Activated CD4-positive, alpha-beta T cell treated with anti-CD3 and anti-CD28 coated beads, Interleukin-2, amount 50 U/mL, for 24 hours (primary cell): ENCODE measurements at places on chromosomes 13 and 19.

DNA sequence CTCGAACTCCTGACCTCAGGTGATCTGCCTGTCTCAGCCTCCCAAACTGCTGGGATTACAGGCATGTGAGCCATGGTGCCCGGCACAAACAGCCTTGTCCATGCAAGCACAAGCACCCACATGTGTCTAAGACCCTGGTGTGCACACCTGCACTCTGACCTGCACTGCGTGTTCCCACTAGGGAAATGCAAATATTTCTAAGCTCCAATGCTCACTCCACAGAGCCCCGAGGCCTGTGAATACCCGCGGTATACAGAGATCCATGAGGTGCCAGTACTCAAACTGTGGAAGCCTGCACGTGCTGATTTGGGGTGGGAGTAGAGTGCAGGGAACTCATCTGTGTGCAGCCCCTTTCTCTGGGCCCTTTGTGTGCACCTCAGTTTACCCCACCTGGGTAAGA, 14.7 kb downstream of the GADD45B start:
- no peak for DNase-seq

DNA sequence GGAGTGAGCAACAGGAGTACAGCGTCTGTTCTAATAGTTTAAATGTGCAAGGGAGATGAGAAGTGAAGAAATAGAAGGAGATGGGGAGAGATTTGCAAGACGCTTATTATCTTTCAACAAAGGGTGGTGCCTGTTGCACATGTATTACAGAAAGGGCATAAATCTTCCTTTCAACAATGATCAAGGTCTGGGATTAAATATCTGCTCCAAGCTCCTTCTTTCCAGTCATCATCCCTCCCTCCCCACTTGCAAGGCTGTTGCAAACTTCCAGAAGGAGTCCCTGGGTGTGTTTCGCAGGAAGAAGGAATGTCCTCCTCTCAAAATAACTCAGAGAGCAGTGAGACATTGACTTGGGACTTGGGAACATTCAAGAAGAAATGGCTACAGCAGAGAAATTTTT, 63.5 kb upstream of the MYCBP2 start:
- DNase-seq, result no peak

DNA sequence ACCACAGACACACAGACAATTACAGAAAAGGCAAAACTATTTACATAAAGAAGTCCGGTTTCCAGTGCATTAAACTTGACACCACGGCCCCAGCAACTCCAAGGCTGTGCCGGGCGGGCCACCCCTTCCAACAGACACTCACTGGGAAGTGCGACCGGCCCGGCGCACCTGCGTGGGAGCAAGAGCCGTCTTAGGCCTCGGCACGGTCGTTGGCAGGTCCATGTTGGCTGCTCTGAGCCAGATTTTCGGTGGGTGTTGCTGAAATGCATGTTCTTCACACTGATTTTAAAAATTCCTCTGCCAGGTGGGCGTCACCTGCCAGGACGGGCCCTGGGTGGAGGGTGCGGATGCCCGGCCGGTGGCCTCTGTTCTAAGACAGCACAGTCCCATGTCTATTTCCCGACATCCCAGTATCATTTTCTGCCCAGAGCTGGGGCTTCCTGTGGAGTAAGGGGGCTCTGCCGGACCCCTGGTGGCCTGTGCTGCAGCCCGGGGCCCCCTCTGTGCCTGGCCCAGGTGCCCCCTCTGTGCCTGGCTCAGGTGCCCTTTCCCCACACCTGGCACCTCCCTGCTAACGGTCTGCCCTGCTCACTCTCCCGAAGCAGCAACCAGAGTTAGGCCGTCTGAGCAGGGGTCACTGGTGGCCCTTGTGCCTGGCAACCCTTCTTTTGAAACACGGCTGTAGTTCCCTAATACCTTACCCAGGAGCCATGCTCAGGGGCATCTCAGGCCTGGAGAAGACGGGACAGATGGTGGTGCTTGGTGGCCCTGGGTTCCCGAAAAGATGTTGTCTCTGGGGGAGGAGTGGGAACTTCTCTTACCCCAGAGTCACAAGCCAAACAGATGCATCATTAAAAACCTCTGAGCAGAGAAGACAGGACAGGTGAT, 9.2 kb downstream of the TMEM255B start:
- no peak for DNase-seq

- peak; percentile 23 for DNase-seq
Measured at GRCh38 chr13:108176685-108177274, 38.6 kb downstream of the LIG4 start.

DNA sequence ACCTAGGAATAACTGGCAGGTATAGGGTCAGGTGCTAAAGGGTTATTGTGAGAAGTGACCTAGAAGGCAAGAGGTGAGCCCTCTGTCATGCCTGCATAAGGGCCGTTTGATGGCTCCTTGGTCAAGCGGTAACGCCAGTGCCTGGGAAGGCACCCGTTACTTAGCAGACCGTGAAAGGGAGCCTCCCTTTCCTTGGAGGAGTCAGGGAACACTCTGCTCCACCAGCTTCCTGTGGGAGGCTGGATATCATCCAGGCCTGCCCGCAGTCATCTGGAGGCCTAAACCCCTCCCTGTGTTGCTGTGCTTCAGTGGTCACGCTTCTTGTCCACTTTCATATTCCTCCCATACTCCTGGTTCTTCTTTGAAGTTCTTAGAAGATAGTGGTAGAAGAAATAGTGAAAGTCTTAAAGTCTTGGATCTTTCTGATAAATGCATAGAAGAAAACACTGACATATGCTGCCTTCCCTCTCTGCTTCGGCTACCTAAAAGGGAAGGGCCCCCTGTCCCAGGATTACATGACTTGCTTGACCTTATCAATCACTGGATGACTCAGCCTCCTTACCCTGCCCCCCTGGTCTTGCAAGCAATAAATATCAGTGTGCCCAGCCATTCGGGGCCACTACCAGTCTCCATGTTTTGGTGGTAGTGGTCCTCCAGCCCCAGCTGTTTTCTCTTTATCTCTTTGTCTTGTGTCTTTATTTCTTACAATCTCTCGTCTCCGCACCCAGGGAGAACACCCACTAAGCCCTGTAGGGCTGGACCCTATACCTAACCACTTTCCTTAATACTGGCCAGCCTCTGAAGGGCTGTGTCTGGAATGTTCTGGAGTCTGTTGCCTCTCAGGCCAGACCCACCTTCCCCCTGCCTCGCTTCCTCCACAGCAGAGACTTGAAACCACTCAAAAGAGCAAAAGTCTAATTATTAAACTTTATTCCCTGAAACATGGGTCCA, 16.1 kb upstream of the ABCC4 start:
- no peak for DNase-seq

GRCh38 chr13:59931621-59932020, 232.1 kb downstream of the DIAPH3 start:
- no peak for DNase-seq

DNA sequence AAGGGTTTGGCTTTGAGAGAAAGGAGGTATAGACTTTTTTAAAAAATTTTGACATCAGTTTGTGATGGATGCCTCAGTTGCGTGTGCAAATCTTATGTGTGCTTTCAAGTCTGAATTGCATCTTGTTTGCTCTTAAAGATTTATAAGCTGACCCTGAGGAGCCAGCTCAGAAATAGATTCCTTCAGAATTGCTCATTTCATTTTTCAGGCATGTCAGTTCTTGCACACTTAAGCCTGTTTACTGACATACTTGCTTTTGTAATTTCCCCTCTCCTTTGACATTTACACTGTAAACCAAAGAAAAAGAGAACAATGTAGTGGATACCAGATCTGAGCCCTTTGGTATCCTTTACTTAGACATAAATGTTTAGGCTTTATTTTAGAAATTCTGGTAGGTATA, 87.6 kb downstream of the RNF17 start:
- DNase-seq, result no peak

GRCh38 chr13:99385161-99385560, 78.0 kb upstream of the GPR183 start:
- no peak for DNase-seq

GRCh38 chr13:78035500-78035899, 116.9 kb upstream of the EDNRB start:
- DNase-seq, result no peak

- DNase-seq, result no peak
Measured at GRCh38 chr19:43525836-43526771, 897 bp downstream of the ETHE1 start.

DNA sequence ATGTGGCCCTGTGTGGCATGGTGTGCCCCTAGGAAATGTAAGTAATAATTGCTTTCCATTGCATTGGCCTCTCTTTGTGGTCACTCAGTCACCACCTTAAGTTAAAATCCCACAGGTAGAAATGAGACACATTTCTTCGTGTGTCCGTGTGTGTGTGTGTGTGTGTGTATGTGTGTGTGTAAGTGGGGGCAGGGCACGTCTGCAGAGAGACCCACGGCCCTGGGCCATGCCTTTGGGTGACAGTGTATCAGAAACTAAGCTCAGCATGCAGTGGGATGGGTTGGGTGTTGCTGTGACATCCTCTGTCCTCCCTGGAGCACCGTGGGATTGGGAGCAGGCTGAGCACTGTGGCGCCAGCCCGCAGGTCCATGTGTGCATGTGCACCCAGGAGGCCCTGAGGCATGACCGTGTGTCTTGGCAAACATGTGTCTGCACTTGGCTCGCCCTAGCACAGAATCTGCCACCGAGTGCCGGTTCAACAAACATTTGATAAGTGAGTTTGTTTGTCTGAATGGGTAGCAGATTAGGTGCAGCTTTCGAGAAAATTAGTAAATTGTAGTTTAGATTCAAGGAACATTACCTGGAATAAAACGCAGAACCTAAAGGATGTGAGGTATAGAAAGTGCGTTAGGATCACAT, 91.8 kb downstream of the WTIP start:
- DNase-seq, result no peak

- DNase-seq, result no peak
Measured at GRCh38 chr13:106755542-106755941, 187.6 kb upstream of the ARGLU1 start.

- DNase-seq, result no peak
Measured at GRCh38 chr13:37870895-37871550, 1.5 kb upstream of the TRPC4 start.

- peak; percentile 92 for DNase-seq
Measured at GRCh38 chr19:15379083-15379998, at the start of gene AKAP8. AKAP8 (minus strand) TSS chr19:15379787; CDS start chr19:15379731, 56 bp downstream.

- no peak for DNase-seq
Measured at GRCh38 chr13:31096654-31097302, 64.9 kb downstream of the HSPH1 start.

- DNase-seq, result no peak
Measured at GRCh38 chr13:59112221-59112718, 1051.5 kb downstream of the DIAPH3 start.

DNA sequence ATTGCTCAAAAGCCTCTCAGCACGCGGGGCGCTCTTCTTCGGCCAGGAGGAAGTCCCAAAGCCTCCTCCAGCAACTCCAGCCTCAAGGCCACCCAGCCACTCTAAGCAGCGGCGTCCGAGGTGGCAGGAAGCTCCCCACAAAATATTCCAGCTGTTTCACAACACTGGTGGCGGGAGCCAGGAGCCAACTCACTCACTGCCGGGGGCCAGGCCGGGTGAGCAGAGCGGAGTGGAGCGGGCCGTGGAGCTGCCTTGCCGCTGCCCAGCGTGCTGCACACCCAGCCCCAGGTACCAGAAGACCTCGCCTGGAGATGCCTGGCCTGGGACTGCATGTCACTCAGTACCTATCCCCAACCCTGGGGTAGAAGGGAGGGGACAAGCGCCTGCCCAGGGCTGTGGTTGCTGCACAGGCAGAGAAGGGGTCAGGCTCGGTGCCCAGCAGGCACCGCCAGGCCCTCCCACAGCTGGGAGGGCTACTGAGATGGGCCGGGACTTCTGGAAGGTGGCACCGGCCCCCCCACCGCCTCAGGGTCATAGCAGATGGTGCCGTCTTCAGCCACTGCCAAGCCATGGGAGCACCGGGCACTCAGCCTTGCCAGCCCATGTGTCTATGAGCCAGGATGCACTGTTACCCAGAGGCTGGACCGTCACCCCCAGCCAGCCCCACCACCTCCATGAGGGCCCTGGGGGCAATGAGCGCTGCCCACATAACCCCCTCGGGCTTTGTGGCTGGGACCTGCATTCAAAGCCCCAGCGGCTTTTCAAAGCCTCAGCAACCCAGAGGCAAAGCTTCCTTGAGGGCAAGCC, 59.2 kb downstream of the MLLT1 start:
- DNase-seq, result no peak

DNA sequence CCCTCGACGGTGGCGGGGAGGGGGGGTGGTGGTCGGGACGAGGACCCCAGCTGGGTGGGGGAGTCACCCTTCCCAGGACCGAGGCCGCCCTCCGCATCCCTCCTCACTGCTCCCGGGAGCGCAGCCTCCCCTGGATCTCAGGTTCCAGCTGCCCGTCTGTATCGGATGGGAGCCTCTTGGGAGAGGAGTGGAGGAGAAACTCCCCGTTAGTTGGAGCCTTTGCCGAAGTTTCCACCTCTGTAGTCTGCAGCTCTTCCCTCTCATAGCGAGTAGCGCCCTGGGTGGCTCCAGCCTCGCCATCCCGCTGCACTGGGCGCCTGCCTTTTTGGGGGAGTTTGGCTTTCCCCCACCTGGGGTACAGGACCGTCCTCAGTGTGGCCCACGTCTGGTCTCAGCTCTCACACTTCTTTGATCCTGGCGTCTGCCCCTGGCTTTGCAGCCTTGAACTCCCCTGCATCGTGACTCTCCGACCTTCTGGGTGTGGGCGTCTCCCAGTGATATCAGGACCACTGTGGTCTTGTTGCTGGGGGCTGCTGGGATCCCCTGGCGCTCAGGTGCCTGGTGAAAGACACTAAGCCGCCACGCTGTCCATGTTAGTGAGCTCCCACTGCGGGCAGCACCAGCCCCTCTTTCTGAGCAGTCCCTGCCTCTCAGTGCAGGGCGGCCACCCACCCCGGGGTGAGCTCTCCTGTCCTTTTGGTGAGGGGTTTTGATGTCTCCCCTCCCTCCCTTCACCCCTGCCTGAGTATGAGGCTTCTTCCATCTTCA, 1.1 kb downstream of the CNOT3 start:
- DNase-seq, result no peak

DNA sequence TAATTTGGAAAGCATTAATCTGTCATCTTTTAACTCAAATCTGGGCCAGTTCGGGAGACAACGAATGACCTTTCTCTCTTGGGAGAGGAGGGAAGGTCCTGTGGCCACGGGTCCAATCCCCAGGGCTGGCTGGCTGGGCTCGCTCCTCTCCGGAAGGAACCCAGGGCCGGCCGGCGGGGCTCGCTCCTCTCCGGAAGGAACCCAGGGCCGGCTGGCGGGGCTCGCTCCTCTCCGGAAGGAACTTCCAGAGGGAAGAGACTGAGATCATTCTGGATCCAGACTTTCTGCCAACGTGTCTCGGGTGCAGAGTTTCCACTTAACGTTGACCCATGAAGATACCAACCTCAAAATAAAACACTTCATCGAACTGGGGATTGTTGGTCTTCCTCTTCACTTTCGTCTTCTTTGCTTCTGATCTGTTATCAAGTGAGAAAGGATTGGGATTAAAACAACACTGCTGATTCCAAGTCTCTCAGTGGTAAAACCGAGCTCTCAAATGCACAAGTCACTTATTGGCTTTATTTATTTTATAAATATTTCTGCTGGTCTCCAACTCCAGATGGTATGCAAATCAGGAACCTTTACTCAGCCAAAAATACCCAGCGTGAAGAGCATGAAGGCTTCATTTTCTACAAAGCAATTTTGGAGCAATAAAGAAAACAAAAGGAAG, 53.3 kb upstream of the C13orf46 start:
- DNase-seq, result no peak
